ENCODE measurements at places on chromosomes 7 and 10.
A peak's percentile ranks its signal among the peaks of the same experiment; 100 is the strongest.

- no peak for DNase-seq
These were observed 460.1 kb downstream of the MAGI2 start for GRCh38 chr7:78993341-78993740.

GRCh38 chr10:106571192-106571946, 593.1 kb downstream of the SORCS1 start:
- no peak for DNase-seq

GRCh38 chr7:43823941-43824340, 45.4 kb downstream of the MRPS24 start:
- DNase-seq = no peak

GRCh38 chr7:117338020-117338419, 15.2 kb upstream of the WNT2 start:
- DNase-seq = no peak

DNA sequence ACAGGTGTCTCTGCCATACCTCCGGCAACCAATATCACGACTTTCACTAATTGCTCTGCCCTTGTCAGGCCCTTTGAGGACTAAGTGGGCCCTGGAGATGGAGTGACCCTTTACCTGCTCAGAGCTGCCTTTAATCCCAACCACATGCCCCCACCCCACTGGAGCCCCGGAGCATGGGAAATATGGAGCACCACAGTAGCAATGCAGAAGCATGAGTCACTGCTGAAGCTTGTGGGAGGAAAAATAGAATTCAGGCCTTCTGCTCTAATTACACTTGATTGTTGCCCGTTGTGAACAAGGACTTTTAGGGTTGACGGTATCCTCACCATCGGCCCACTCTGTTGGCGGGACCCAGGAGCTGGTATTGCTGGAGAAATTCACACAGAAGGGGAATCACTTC, 52.5 kb upstream of the FRMD4A start:
- DNase-seq = no peak

DNA sequence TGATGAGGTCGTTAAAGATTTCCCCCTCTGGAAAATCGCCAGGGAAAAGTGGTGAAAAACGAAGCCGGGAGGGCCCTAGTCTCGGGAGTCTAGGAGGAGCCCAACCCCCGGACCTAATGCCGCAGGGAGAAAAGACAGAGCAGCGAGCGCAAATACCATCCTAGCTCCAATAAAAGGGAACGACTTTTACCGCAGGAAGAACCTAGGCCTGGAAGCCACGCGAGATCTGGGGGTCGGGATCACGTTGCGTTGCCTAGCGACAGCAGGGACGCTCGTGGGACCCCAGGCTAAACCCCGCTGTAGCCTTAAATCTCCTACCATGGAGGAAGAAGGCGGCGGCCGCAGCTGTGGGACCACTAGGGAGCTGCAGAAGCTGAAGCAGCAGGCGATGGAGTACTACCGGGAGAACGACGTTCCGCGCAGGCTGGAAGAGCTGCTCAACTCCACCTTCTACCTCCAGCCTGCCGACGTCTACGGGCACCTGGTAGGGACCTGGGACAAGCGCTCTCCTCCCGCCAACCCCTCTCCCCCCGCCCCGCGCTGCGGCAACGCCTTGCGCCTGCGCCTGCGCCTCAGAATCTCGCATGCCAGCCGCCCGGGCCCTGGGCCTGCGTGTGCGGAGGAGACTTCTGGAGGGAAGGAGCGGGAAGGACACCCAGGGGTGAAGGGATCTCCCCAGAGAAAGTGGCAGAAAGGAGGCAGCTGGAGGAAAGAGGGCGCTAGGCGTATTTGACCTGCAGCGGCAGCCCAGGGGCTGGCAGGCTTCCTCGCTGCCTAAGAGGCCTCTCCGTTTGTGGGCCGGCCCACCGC, at the start of gene ENO4:
Gene ENO4 (plus strand): TSS at position 252 of the 810 bp plus-strand sequence. CDS start 68 bp downstream, at position 320.
- peak; percentile 60 for DNase-seq

DNA sequence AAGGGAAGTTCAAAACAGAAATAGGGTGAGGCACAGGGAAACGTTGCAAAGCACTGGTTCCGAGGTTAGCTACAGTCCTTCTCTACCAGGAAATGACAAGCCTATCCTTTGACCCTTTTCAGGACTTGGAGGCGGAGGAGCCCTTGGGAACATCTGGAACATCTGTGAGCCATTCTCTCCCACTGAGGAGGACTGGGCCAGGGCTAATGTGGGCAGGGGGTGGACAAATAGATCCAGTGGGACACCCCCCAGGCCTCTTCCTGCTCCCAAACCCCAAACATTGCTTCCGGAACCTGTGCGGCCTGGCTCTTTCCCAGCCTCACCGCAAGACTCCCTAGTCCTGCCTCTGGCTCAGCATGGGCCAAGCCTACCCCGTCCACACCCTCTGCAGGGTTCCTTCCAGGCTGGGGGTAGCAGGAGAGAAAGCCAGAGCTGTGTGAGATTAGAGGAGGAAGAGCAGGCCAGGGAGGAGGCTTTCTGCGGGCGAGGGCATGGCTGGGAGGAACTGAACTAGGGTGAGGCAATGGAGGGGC, 36.5 kb downstream of the GHRHR start:
- DNase-seq = no peak

DNA sequence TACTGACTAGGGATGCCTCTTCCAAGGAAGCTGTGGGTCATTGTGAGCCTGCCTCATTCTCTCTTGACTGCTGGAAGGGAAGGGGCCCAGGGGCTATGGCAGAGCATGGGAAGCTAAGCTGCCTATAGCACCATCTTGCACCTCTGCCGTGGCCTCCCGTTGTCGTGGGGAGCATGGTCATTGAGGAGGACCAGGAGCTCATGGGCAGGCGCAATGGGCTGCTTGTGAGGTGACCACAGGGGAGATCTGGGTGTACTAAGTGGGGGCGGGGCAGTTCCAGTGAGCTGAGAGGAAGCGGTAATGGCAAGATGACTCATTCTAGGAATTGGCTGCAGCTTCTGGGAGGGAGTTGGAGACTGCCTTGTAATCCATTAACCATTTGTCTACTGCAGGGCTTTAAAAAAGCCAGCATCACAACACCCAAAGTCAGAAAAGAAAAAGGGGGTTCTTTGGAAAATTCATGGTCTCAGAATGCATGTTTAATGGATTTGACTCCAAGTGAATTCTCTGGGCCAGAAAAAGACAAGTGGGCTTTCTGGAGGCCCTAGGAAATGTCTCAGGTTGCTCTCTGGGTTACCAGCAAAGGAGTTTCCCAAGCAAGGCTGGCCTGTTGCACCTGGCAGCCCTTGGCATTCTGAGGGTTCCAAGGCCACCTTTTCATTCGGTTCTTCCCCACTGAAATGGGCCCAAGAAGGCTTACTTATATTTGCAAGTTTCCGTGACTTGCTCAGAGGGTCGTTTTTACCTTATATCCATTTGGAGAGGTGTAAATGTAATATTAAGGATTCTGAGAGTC, 3.6 kb downstream of the DUSP5 start:
- peak; percentile 73 for DNase-seq

DNA sequence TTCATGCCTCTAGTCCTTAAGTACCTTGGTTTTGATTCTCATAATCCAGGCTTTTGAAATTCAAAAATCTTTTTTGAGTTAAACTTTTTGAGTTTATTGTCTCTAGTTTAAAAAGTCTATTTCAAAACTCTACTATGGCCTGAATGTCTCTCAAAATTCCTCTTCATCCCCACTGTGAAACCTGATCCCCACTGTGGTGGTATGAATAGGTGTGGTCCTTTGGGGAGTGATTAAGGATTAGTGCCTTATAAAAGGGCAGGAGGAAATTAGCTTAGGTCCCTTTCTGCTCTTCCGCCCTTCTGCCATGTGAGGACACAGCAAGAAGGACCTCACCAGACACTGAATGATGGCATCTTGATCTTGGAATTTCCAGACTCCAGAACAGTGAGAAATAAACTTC, 44.1 kb upstream of the JAZF1 start:
- no peak for DNase-seq

DNA sequence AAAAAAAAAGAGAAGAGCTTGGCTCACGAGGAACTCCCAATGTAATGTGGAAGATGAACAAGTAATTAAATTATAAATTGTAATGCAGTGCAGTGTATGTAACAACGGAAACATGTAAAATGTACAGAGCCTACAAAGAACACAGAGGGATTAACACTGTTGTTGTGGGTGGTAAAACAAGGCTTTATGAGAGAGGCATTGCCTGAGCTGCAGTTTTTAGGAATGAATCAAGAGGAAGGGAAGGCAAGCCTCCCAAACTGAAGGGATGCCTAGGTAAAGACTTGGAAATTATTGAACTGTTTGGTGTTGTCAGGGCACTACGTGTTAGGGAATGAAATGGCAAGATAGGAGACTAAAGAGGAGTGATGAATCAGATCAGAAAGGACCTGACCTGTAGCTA, 213.7 kb downstream of the HTR7 start:
- no peak for DNase-seq

- no peak for DNase-seq
These were observed 92.5 kb downstream of the TRRAP start for GRCh38 chr7:98970805-98971204.

DNA sequence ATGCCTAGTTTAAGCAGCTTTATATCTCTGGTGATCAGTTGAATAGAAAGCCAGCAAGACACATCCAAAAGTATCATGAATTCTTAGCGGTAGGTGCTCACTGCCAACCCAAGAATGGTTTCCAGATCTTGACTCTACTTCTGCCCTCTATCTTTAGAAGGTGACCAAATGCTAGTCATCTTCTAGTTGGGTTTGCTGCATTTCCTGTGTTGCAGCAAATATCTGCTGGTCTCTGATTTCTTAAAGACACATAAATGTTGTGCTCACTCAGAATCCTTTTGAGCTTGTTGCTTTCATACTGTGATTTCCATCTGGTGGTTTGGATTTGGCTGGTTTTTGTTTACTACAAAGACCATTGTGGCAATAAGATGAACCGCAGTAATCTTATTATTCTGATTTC, 2.2 kb downstream of the CDC123 start:
- DNase-seq = no peak

- DNase-seq = no peak
These were observed 353.0 kb downstream of the PARD3 start for GRCh38 chr10:34462056-34462455.

- DNase-seq = no peak
These were observed 124.5 kb downstream of the PRKCQ start for GRCh38 chr10:6455592-6455991.

GRCh38 chr10:27558612-27559020, 54.5 kb downstream of the RAB18 start:
- DNase-seq = peak; percentile 28

GRCh38 chr10:87862679-87863052, 667 bp downstream of the KLLN start:
- peak; percentile 76 for DNase-seq

GRCh38 chr7:55154096-55154495, 135.3 kb downstream of the EGFR start:
- DNase-seq = no peak

DNA sequence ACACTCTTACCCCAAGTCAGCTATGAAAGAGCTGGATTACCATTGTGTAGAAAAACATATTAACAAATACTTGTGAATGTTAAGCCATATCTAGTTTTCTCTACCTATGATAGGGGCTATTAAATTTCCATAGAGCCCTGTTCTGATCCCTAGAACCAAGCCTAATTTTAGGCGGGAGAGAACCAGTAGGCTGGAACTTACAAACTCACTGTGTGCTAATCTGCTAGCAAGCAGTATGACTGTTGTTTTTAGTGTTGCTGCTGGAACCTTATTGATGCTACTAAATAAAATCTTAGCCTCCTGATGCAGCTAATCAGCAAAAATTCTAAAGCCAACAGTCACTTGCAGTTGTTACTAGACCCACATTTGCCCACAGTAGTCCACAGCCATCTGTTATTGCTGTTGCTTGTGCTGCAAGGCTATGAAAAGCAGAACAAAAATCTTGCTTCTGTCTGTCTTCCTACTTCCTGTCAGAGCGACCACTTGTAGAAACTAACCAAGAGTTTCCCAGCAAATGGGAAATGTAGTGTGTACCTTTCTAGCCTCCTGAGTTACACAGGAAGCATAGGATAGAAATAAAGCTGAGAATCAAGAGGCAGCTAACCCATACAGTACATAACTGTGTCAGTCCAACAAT, 368.4 kb downstream of the ARL4A start:
- no peak for DNase-seq

GRCh38 chr7:134504660-134505164, 22.7 kb upstream of the AKR1B10 start:
- no peak for DNase-seq

DNA sequence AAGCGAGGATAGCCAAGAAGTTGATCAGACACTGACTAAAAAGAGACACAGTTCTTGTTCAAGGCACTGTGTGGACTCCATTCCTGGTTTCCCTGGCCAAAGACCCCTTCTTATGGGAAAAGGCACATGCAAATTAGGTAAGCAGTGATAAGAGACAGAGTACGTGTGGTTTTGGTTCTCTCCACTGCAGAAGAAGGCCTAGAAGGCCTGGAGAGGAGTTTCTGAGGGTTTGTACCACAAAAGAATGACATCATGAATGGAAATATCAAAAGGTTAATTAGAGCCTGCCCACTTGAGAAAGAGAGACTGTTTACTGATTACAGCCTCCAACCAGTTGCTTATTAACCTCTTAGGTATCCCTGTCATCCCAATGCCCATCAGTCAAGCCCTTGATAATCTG, 137.5 kb downstream of the ZNF365 start:
- DNase-seq = no peak

GRCh38 chr10:70343712-70344111, 38.7 kb downstream of the LRRC20 start:
- no peak for DNase-seq

DNA sequence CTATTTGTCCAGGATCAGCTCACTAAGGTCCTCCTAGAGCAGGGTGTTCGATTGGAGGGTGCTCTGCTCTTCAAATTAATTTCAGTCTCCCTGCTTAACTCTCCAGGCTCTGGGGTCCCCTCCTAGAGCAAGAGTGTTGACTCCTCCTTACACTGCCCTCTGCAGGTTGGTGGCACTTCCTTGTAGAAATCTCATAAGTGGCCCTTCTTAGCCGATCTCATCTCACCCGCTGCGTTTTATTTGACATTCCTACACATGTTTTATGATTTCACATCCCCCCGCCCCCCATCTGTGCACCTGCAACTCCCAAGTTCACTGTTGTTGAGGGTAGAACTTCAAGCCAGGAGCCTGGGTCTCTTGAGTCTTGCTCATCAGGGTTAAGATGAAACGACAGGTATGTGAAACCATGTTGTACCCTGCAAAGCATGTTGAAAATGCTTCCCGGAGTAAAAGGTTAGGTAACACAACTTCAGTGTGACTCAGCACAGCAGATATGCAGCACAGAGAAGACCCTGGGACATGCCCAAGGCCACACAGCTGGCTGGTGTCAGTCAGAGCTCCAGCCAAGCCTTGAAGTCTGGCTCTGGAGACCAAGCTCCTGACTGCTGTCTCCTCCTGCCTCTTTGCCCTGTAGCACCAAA, 171.2 kb downstream of the PRKAG2 start:
- DNase-seq = peak; percentile 24

GRCh38 chr10:120131183-120131582, 238.7 kb downstream of the SEC23IP start:
- peak; percentile 5 for DNase-seq
